Omental fat pad (tissue), 4 donors: ENCODE measurements at places on chromosomes 12 and 14.

DNA sequence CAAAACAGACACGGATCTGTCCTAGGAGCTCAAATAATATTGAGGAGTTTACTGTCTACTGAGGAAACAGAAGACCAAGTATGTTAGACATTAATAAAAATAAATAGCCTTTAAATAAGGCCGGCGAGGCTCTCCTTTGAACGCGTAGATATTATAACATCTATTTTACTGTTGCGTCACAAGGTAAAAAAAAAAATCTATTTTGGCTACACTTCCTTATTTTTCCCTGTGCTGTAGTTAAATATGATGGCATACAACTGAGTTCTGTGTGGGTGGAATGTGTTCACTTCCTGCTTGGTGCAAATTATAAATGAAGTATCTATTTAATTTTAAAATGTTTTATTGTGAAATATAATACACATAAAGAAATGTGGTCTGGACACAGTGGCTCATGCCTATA lies 17.2 kb upstream of the RAD52 start:
- DNase-seq = no peak

DNA sequence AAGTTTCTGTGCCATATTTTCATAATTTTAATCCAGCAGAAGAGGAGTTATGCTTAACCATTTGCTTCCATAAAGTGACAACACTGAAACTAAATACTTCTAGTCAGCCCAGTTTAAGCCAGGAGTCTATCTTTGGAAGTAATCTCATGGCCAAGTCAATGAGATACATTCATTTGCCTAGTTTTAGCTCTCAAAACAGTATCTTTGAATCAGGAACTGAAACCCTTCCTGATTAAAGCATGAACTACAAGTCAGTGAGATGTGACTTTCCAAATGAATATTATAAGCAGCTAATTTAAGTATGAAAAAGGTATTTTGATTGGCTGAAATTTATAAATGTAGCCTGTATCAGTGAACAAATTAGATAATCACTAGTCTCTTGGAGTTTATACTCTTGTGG lies 491.5 kb downstream of the SLC6A15 start:
- DNase-seq = no peak

DNA sequence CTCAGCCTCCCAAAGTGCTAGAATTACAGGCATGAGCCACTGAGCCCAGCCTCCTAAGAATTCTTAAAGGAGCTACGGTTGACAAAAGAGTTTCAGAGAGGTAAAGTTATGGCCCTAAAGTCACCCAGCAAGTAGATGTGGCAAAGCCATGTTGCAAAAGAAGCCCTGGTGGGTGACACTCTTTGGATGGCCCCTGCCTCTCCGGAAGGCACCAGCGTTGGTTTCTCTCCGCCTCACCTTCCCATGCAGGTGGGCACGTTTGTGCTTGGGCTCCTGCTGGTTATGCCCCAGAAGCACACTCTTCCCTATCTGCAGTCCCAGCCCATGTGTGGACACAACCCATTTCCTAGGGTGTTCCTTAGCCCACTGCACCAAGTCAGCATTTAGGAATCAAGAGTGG lies 9.5 kb upstream of the SERPINA3 start:
- DNase-seq = no peak

GRCh38 chr14:69153152-69153872 lies 393 bp upstream of the DCAF5 start:
- DNase-seq = no peak

DNA sequence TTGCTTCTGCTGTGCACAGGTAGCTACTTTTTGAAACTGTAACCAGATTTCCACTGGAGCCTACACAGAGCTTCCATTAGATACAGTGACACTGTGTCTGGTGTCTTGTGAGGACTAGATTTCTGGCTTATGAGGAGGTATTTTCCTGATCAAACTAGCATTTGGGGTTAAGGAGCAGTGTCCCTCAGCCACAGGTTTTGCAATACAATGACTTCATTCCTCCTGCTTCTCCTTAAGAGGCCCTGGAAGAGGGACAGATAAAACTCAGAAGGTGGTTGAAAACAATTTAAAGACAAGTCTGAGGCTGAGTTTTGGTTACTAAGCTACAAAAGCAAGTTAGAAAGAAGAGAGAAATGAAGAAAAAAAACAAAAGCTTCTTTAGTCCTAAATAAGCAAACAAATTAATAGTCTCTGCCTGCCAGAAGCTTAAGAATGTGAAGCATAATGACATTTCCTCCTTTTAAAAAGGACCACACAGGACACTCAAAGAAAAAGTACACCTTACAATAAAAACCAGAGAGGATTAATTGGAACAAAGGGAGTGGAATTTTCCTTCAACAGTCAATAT lies 53.0 kb downstream of the PKP2 start:
- DNase-seq = no peak

DNA sequence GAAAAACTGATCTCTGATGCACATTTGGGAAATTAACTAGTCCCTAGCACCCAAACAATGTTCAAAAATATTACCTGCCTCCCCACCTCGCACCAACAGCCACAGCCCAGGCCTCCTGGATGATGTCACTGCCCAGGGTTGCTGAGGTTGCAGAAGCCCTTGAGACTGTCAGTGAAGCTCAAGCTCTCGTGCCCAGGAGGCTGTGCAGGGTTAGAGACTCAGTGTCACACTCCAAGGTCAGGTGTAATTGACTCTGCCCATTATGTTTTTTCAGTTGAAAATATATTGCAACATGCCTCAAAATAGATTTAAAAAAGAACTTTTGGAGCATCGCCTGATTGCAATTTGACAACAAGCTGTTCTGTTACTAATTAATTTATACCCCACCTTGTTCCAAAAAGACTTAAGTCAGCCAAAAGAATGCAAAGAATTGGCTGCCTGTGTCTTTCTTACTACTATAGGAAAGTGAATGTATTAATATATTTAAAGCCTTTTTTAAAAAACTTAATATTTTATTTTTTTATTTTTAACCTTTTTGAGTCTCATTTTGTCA lies 72.3 kb downstream of the CMAS start:
- DNase-seq = no peak

DNA sequence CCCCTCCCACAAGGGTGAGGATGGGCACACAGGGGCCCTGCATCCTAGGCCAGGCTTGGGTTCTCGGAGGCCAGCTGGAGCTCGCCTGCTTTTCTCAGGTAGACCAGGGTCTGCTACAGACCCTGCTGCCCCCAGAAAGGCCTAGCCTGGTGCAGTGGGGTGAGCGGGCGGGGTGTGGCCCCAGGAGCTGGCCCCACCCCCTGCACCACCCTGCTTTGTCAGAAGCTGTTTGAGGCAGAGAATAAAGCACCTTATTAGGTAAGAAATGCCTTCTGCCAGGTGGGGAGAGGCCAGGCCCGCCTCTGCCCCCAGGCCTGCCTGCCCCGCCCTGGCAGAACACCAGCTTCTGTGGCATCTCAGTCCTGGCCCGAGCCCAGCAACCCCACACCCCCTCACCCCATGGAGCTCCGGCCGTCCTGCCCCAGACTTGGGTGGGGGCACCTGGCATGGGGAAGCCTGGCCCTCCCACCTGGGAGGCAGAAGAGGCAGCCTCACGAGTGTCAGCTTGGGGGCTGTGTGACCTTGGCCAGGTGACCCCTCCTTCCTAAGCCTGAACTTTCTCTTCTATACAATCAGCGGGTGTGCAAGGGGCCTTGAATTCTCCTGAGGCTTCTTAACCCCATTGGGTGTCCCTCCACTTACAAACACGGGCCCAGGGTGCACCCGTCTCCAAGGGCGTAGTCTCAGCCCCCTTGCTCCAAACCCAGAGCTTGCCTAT lies 43.2 kb downstream of the KRT80 start:
- DNase-seq = no peak

DNA sequence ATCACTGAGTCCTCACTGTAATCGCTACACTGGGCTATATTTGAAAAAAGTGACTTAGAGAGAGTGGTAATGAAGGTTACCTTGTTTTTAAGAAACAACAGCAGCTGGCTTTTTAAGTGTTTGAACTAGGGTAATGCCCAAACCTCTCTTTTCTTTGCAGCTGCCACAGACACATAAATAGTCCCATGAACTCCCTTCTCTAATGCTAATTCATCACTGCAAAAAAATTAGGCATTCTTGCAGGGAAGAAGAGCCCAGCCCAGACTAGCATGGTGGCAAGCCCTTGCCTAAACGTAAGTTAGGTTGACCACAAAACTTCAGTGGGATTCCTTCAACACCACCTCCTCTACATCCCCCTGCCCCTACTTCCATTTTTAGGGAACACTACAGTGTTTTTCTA lies 17.9 kb upstream of the MED6 start:
- no peak for DNase-seq

DNA sequence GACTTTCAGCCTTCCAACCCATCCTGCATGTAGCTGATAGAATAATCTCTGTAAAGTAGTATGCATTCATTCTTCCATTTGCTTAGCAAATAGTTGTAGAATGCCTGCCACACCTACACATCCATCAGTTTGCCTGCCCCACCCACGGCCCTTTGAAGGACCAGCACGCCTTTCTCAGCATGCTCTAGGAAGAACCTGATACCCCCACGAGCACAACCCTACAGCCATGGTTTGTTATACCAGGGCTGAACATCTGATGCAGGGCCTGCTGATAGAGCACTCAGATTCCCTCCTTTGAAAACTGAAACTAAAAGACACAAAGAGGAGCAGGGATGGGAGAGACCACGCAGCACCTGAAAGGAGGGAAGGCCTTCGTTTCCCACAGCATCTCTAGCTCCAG lies 205.1 kb downstream of the ANO2 start:
- DNase-seq = no peak

DNA sequence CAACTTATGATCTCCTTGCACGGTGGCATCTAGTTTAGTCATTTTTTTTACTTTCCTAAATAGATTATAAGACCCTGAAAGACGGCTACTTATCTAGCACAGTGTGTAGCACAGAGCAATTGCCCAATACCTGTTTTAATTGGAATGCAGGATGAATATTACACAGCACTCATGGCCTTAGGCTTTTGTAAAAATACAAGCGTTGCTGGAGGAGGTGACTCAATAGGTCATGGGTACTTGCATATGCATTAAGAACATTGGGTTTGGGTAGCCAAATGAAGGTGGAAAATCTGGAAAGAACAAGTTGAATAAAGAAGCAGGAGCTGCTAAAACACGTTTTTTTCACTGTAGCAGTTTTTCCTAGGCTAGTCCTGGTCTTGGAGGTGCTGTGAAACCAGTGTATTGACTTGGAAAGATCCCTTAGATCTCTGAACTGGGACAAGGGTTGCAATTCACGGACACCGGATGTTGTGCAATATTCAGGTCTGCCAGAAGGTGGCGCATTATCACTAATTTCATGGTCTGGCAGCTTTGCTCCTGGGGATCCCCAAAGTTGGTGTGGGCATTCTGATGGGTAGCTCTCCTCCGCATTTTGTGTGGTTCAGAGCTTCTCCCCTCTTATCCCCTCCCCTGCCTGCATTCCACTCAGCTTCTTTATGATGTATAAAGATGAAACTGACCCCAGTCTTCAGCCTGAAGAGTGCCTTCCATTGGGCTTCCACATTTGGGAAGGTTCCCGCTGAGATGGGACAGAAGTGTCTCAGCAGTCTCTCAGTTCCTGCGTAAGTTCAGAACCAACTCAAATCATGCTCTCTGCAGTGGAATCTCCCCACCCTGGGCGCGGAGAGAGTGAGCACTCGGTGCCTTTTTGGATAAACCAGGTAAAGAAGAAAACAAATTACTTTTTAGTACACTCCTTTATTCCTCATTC lies 278.3 kb downstream of the NRXN3 start:
- peak; percentile 23 for DNase-seq

- DNase-seq = no peak
These were observed 1.6 kb upstream of the ARID4A start for GRCh38 chr14:58296726-58297125.

DNA sequence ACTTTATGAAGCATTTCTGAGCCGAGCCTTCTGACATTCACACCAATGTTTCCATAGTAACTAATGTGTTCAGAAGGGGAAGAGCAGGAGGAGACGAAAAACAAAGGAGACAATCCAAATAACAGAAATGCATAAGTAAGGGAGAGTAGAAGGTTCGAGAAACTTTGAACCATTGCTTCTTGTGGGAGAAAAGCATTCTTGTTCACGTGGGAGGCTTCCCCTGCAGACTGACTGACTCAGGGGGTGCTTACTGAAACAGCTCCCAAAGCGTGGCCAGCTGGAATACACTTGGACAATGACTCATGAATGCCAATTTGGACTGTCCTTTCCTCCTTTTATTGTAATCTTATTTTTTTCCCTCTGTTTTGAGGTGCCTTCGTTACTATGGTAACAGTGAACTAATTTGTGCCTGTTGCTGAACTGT lies 73.9 kb downstream of the NEDD1 start:
- no peak for DNase-seq

- DNase-seq = no peak
These were observed 112.2 kb upstream of the FKBP4 start for GRCh38 chr12:2682296-2683251.

DNA sequence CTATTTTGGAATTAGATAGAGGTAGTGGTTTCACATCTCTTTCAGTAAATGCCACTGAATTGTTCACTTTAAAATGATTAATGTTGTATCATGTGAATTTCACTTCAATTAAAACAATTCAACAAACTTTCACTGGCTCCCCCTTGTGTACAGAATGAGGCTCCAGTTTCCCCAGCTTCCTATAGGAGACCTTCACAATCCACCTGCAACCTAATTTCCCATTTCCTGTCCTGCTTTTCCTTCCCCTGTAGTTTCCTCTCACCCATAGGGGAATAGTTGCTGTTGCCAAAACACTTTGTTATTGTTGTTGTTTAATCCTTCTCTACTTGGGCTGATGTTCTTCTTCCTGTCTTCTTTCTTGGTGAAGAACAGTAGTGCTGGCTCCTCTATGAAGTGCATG lies 59.8 kb downstream of the NPAS3 start:
- DNase-seq = no peak
